ENCODE measurements at places on chromosomes 13 and 19.

GRCh38 chr13:20090349-20090748 lies 70.5 kb downstream of the GJA3 start:
- DNase-seq = no peak

DNA sequence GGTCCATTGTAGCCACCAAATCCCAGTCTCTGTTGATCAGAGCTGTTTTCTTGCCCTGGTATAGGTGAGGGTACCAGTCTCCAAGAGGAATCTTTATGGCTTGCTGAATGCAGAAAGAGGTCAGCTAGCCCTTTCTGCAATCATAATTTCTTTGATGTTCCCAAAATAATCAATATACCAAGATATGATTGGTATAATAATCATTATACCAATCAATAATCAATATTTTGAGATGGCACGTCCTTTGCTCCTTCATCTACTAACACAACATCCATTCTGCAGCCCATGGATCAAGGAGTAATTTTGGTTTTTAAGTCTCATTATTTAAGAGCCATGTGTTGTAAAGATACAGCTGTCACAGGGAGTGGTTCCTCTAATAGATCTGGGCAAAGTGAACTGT lies 31.5 kb upstream of the CHST8 start:
- no peak for DNase-seq

GRCh38 chr19:3538965-3539755 lies at the start of gene TEKTIP1:
Gene TEKTIP1, plus strand, starts transcription at chr19:3539174. Its CDS starts 4 bp downstream, at chr19:3539178.
- DNase-seq = no peak

GRCh38 chr19:30577551-30578105 lies 205.4 kb downstream of the ZNF536 start:
- DNase-seq = no peak

Measured in activated CD4-positive, CD25-positive, alpha-beta regulatory T cell (primary cell).